CD4-positive, alpha-beta T cell (primary cell): ENCODE measurements at places on chromosomes 12 and 14. TPM values are rescaled to one million over a fixed set of nuclear protein-coding genes. Genes with fewer than 3 reads are reported as not detected.

Gene TMPRSS12
- total RNA-seq: not detected

Gene TROAP
- 0.31 TPM for total RNA-seq

Gene KCNC2
- total RNA-seq: not detected

DNA sequence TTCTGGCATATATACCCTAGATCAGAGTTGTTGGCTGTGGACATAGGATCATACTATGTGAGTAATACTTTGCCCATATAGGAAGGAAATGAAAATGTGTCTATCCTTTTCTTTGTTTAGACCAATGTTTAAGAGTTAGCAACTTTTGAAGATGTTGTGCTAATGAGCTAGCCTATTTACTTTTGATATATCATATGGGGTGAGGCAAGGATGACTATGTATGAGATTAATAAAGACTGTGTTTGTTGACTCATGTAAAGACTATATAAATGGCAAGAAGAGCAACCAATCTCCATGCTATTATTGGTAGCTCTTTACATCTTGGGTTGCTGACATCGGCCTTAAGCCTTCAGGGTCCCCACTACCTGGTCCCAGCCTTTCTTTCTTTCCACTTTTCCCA, 289.4 kb downstream of the CCDC91 start:
- H3K27ac ChIP-seq: no peak overlapping the region
- H3K4me1 ChIP-seq: no peaks in the 10 kb centered on the region
- H3K27me3 ChIP-seq: no peaks in the 10 kb centered on the region
- no peak overlapping the region for H3K4me3 ChIP-seq
- no peak for DNase-seq
- no peaks in the 10 kb centered on the region for H3K36me3 ChIP-seq

Gene POTEM
- not detected for total RNA-seq

- H3K36me3 ChIP-seq: no peaks in the 10 kb centered on the region
- no peaks in the 10 kb centered on the region for H3K4me1 ChIP-seq
- DNase-seq: no peak
- H3K27ac ChIP-seq: no peak overlapping the region
Observed at GRCh38 chr12:96870946-96871345, 36.1 kb upstream of the NEDD1 start.

DNA sequence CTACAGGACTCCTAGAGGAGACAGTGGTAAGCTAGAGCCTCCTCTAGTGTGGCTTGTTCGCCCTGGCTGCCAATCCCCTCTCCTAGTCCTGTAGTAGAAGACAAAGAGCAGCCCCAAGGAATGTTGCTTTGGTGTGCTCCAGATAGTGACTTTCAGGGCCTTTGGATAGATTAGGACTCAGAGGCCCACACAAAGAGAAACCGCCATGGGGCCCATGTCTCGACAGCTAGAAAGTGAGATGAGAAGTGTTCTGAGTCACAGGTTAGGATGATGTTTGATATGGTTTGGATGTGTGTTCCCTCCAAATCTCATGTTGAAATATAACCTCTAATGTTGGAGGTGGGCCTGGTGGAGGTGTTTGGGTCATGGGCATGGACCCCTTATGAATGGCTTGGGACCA, 51.8 kb upstream of the JDP2 start:
- H3K36me3 ChIP-seq: no peaks in the 10 kb centered on the region
- no peaks in the 10 kb centered on the region for H3K27me3 ChIP-seq
- H3K4me3 ChIP-seq: no peak overlapping the region
- DNase-seq: no peak
- H3K27ac ChIP-seq: no peak overlapping the region
- no peaks in the 10 kb centered on the region for H3K4me1 ChIP-seq

Gene TAS2R30
- 4.9 TPM for total RNA-seq

Gene RAN
- 278 TPM for total RNA-seq

DNA sequence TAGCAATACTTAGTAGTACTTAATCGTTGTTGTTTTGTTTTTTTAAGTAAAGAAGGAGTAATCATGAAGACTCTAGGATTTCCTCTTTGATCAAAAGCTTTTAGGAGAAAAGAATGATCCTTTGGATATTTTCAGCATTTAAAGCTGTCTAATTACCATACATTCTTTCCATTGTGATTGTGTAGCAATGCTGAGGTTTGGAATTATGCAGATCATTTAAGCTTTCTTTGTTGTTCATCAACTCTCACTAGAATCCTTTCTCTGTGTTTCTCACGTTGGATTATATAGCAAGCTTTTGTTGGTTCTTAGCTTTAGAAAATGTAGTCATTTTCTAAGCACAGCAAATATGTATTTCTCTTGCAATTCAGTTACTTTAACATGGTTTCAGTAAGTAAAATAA, 25.8 kb downstream of the CCDC91 start:
- no peak overlapping the region for H3K4me3 ChIP-seq
- no peak overlapping the region for H3K27ac ChIP-seq
- no peak for DNase-seq
- no peaks in the 10 kb centered on the region for H3K4me1 ChIP-seq
- H3K27me3 ChIP-seq: no peaks in the 10 kb centered on the region

GRCh38 chr14:61547186-61548069, 147.9 kb upstream of the HIF1A start:
- H3K36me3 ChIP-seq: peaks cover 97% of the 10 kb centered on the region
- no peaks in the 10 kb centered on the region for H3K27me3 ChIP-seq
- H3K4me3 ChIP-seq: no peak overlapping the region
- DNase-seq: peak; percentile 45

DNA sequence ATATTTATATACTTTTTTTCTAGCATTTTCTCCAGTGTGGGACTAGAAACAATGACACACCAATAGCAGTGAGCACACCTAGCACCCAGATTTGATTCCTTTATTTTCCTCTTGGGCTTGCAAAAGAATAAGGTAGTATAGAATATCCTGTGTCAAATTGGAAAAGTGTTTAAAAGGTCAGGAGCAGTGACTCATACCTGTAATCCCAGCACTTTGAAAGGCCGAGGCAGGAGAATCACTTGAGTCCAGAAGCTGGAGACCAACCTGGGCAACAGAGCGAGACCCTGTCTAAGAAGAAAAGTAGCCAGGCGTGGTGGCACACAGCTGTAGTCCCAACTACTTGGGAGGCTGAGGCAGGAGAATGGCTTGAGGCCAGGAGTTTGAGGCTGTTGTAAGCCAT, 53.8 kb upstream of the SGPP1 start:
- no peaks in the 10 kb centered on the region for H3K27me3 ChIP-seq
- H3K36me3 ChIP-seq: no peaks in the 10 kb centered on the region
- H3K4me1 ChIP-seq: no peaks in the 10 kb centered on the region

GRCh38 chr14:81312289-81312876, 87.7 kb downstream of the STON2 start:
- H3K27me3 ChIP-seq: no peaks in the 10 kb centered on the region
- no peak for DNase-seq

GRCh38 chr14:72518809-72519377, 375.0 kb downstream of the DPF3 start:
- H3K4me1 ChIP-seq: peaks cover 35% of the 10 kb centered on the region
- DNase-seq: no peak
- H3K36me3 ChIP-seq: no peaks in the 10 kb centered on the region
- peak overlapping the region; percentile 4 for H3K4me3 ChIP-seq

DNA sequence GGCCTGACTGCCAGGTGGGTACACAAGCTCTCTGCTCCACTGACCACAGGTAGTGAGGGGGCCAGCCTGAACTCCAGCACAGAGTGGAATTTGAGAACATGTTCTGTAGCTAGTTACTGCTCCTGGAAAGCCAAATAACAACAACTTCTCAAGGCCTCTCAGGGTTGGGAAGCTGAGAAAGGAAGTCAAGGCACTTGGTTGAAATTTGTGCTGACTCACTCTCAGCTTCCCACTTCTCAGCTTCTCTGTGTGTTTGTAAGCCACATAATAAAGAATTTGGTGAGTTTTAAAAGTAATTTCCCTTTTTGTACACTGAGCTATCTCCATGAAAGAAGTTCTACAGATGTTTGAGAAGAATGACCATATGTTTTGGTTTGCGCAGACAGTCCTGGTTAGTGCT, 234.9 kb downstream of the KTN1 start:
- no peaks in the 10 kb centered on the region for H3K27me3 ChIP-seq
- no peaks in the 10 kb centered on the region for H3K4me1 ChIP-seq
- DNase-seq: no peak
- no peak overlapping the region for H3K4me3 ChIP-seq

Gene DPPA3
- total RNA-seq: not detected

DNA sequence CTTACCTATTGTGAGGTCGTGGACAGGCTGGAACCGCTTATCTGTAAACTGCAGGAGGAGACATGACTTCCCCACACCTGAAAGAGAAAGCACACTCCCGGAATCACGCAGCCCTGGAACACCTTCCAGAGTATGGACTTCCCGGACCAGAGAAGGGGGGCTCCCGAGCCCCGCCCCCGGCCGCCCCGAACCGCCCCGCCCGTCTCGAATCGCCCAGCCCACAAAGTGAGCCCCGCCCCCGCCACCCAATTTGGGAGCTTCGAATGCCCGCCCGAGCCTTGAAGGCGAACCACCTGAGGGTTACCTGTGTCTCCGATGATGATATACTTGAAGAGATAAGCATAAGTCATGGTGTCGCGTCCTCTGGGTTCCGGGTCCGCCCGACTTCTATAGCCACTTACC, 235 bp downstream of the RAB2B start:
- peaks cover 34% of the 10 kb centered on the region for H3K36me3 ChIP-seq
- peak overlapping the region; percentile 99 for H3K4me3 ChIP-seq
- H3K27me3 ChIP-seq: no peaks in the 10 kb centered on the region
- H3K4me1 ChIP-seq: peaks cover 20% of the 10 kb centered on the region

Gene A2ML1
- not detected for total RNA-seq

DNA sequence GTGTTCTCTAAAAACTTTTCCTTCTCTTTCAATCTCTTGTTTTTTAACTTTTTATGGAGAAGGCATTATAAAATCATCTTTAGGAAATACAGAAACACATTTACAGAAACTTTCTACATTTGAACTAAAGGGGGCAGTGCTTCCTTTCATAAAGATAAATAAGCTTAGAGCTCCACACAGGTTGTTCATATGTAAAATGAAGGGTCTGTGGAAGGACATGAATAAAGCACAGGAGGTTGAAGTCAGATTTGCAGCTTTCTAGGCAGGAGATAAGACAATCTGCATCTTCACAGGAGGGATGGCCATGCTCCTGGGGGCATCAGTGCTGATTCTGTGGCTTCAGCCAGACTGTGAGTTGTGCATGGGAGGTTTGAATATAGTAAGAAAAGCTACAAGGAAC, 426.0 kb downstream of the DAD1 start:
- DNase-seq: no peak
- H3K27ac ChIP-seq: no peak overlapping the region
- no peaks in the 10 kb centered on the region for H3K36me3 ChIP-seq
- H3K4me1 ChIP-seq: no peaks in the 10 kb centered on the region

- H3K27ac ChIP-seq: no peak overlapping the region
- no peaks in the 10 kb centered on the region for H3K27me3 ChIP-seq
- peaks cover 19% of the 10 kb centered on the region for H3K4me1 ChIP-seq
- no peak overlapping the region for H3K4me3 ChIP-seq
Observed at GRCh38 chr14:55122440-55122986, 6.5 kb upstream of the LGALS3 start.

Gene NXPH4
- total RNA-seq: not detected

Gene ESRRB
- 0.17 TPM for total RNA-seq

Gene PAPLN
- total RNA-seq: 0.05 TPM

Gene RASAL1
- total RNA-seq: 1.2 TPM

Gene CD163L1
- not detected for total RNA-seq

GRCh38 chr14:92460916-92461579, 52.5 kb upstream of the RIN3 start:
- no peaks in the 10 kb centered on the region for H3K36me3 ChIP-seq
- DNase-seq: peak; percentile 51
- H3K27me3 ChIP-seq: no peaks in the 10 kb centered on the region

DNA sequence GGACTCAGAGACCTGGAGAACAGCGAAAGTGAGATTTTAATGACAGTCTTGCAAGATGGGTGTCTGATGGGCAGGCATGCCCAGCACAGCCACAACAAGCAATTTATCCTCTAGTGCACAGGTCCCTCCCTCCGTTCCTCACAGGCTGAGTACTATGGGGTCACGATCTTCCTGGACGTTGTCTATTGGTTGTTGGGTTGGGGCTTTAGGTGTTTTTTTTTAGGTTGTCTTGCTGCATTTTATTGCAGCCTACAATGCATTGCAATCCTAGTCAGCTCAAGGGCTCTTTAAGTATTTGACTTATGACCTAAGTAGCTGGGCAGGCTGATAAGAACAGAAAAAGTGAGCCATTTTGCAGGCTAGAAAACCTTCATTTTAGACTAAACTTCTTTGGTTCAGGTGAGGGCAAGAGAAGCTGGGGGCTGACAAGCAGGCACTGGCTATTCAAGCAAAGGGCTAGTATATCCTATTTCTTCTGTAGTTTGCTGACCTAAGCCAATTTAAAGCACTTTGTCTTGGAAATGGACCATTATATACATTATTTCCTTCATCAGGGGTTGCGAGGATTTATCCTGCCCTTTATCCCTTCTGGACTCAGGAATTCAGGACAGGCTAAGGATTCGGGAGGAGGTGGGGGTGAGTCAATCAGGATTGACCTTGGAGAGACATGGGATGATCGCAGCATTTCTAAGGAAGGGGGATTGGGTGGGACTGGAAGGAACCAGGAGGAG, 6.0 kb downstream of the KRT7 start:
- DNase-seq: no peak
- no peak overlapping the region for H3K27ac ChIP-seq
- peaks cover 13% of the 10 kb centered on the region for H3K4me1 ChIP-seq
- H3K27me3 ChIP-seq: peaks cover 6% of the 10 kb centered on the region
- no peak overlapping the region for H3K4me3 ChIP-seq

Gene TSPAN19
- not detected for total RNA-seq

GRCh38 chr14:41570415-41571155, 36.1 kb upstream of the LRFN5 start:
- no peak for DNase-seq
- no peaks in the 10 kb centered on the region for H3K27me3 ChIP-seq
- no peak overlapping the region for H3K4me3 ChIP-seq

DNA sequence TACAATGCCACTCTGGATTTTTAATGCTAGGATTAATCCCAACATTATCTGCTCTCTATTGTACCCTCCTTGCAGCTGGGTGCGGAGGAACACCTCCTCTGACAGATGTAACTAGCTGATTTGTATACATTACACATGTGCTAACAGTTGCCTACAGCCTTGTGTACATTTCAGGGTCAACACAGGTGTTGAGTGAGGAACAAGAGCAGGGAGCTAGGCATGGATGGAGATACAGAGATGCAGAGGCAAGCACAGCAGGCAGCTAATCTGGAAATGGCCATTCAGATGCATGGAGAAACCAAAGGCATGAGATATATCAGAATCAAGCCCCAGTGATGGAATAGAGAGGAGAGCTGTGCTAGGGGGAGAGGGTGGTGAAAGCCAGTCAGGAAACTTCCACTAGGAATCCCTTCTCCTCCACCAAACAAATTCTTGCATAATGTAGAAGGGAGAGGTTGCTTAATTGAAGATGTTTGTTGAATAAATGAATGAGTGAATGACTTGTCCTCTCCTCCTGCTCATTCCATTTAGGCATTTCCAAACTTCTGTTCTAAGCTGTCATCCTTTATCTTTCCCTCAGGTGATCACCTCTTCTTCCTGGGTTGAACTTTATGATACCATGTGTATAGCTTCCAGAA, 313.2 kb downstream of the ATP23 start:
- no peak overlapping the region for H3K27ac ChIP-seq
- H3K4me1 ChIP-seq: no peaks in the 10 kb centered on the region
- no peaks in the 10 kb centered on the region for H3K36me3 ChIP-seq
- no peak for DNase-seq
- no peak overlapping the region for H3K4me3 ChIP-seq

- DNase-seq: no peak
- H3K36me3 ChIP-seq: no peaks in the 10 kb centered on the region
- H3K27ac ChIP-seq: no peak overlapping the region
- H3K4me1 ChIP-seq: no peaks in the 10 kb centered on the region
- H3K27me3 ChIP-seq: no peaks in the 10 kb centered on the region
Observed at GRCh38 chr12:104175726-104176247, 37.8 kb upstream of the NFYB start.
